Trophoblast cell (in vitro differentiated cells and primary cell): ENCODE measurements at places on chromosomes 7 and 10.
A peak's percentile ranks its signal among the peaks of the same experiment; 100 is the strongest.

- no peak overlapping the region for H3K27ac ChIP-seq
- DNase-seq, result no peak
- no peak overlapping the region for H3K4me3 ChIP-seq
- H3K36me3 ChIP-seq, result no peaks in the 10 kb centered on the region
- H3K4me1 ChIP-seq, result peaks cover 14% of the 10 kb centered on the region
Measured at GRCh38 chr7:47739301-47739875, 157.5 kb upstream of the TNS3 start.

DNA sequence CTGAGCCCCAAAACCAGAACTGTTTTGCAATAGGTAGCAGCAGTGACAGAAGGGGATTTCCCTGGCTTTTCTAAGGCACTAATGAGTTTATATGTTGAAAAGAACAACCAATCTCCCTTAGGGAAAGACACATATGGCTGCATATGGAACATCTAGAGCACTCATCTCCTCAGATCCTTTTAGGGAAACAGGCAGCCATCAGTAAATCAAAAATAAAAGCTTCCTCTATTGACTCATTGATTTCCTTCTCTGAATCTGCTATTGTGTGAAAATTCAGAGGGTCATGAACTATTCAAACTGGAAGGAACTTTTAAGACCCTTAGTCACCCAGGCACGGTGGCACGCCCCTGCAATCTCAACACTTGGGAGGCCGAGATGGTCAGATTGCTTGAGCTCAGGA, 110.9 kb upstream of the NANOS1 start:
- H3K27me3 ChIP-seq, result no peaks in the 10 kb centered on the region
- no peak overlapping the region for H3K27ac ChIP-seq
- H3K4me1 ChIP-seq, result no peaks in the 10 kb centered on the region
- no peak for DNase-seq

- H3K27ac ChIP-seq, result no peak overlapping the region
- peaks cover 9% of the 10 kb centered on the region for H3K4me1 ChIP-seq
- H3K4me3 ChIP-seq, result no peak overlapping the region
- DNase-seq, result peak; percentile 18
- no peaks in the 10 kb centered on the region for H3K27me3 ChIP-seq
Measured at GRCh38 chr7:29562307-29562706, 1.3 kb upstream of the PRR15 start.

DNA sequence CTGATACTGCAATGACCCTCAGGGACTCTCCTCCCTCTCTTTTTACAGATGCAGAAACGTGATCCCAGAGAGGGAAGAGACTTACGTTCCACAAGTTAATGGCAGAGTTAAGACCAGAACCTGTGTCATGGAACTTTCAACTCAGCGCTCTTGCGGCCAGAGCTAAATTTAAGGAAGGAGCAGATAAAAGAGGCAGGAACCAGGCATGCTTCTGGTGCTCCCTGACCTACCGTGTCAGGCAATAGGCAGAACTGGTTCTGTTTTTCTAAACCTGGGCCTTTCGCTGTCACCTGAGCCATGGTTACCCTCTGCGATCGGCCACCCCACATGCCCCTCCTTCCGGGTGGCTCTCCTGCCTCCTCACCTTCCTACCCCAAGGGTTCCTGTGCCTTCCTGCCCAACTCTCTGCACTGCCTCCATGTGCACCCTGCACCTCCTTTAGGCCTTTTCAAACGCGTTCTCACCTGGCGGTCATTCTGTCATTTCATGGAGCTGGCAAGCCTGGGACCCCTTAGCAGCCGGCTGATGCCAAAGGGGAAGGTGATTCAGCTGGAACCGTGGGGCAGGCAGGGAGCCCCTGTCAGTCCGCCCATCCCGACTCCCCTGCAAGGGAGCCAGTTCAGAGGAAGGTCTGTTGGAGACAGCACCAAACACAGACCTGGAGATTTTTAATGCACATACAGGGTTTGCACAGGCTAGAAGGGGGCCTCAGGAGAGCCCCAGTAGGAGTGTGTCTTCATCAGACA, 7.7 kb upstream of the GBX1 start:
- no peak overlapping the region for H3K4me3 ChIP-seq
- H3K4me1 ChIP-seq, result no peaks in the 10 kb centered on the region
- no peaks in the 10 kb centered on the region for H3K27me3 ChIP-seq
- no peak overlapping the region for H3K27ac ChIP-seq
- H3K36me3 ChIP-seq, result no peaks in the 10 kb centered on the region

- DNase-seq, result no peak
- H3K4me1 ChIP-seq, result no peaks in the 10 kb centered on the region
- H3K4me3 ChIP-seq, result no peak overlapping the region
- H3K36me3 ChIP-seq, result no peaks in the 10 kb centered on the region
- H3K27ac ChIP-seq, result no peak overlapping the region
Measured at GRCh38 chr7:18778594-18778993, 283.0 kb downstream of the HDAC9 start.

- H3K36me3 ChIP-seq, result no peaks in the 10 kb centered on the region
- H3K4me1 ChIP-seq, result no peaks in the 10 kb centered on the region
- no peak overlapping the region for H3K27ac ChIP-seq
Measured at GRCh38 chr10:132918264-132918616, 24.1 kb downstream of the CFAP46 start.

- no peak overlapping the region for H3K27ac ChIP-seq
- DNase-seq, result no peak
- H3K36me3 ChIP-seq, result no peaks in the 10 kb centered on the region
- no peaks in the 10 kb centered on the region for H3K4me1 ChIP-seq
- H3K4me3 ChIP-seq, result no peak overlapping the region
Measured at GRCh38 chr7:64878684-64879083, 24.4 kb upstream of the ZNF273 start.

DNA sequence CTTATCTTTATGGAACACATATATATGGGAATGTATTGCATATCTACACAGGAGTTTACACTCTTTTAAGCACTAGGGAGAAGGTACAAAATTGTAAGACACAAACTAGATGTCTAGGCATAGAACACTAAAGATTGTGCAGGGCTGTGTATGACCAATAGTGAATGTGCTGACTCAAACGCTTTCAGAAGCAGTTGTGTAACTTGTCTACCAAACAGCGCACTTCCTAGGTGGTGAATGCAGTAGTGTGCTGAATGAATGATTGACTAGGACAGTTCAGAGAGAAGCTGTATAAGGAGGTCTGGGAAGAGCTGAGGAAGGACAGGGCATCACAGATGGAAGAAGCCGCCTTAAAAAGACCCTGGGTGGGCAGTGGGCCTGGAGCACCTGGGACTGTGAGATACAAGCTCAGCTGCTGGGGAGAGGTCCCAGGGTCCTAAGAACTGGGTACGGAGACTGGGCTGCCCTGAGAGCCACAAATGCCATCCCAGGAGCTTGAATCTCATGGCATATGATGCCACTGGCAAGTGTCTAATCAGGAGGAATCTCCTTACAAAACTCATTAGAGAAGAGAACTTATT, 14.2 kb downstream of the CLRN3 start:
- no peak overlapping the region for H3K27ac ChIP-seq
- H3K4me1 ChIP-seq, result peaks cover 4% of the 10 kb centered on the region
- no peak for DNase-seq
